SK-MEL-5 (cell line): ENCODE measurements at places on chromosomes 7 and 10. TPM values are rescaled to one million over a fixed set of nuclear protein-coding genes. Genes with fewer than 3 reads are reported as not detected.

The SPDYE9 gene
- total RNA-seq, result not detected in 2 replicates

The DRGX gene
- not detected in 2 replicates for total RNA-seq

The ABCB4 gene
- 10.1 and 10.7 TPM in 2 replicates for total RNA-seq

The LIPN gene
- total RNA-seq, result not detected in 2 replicates

The MKX gene
- not detected in 2 replicates for total RNA-seq

The CDC14C gene
- not detected in 2 replicates for total RNA-seq

The CALN1 gene
- 0.59 TPM in 1 of 2 replicates, not detected in the other for total RNA-seq

The INA gene
- total RNA-seq, result 0.37 and 0.56 TPM in 2 replicates

The PRLHR gene
- not detected in 2 replicates for total RNA-seq

The PITX3 gene
- not detected in 2 replicates for total RNA-seq
